ENCODE measurements at places on chromosomes 12 and 14.

DNA sequence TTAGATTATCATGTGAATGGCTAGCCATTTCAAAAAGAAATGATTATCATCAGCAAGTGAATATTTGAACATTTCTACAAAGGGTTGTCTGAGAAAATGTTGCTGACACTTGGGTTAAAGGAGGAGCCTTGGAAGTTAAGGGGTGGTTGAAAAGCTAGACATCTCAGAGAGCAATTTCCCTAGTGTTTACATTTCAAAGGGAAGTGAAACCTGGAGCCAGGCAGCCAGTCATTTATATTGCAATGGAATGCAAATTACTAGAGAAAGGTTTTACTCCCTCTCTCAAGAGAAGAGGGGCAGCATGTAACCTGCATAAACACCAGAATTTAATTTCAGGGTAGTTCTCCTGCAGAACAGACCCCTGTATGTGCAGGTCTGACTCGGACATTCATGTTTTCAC, 279.0 kb downstream of the SLC16A7 start:
- DNase-seq, result no peak

DNA sequence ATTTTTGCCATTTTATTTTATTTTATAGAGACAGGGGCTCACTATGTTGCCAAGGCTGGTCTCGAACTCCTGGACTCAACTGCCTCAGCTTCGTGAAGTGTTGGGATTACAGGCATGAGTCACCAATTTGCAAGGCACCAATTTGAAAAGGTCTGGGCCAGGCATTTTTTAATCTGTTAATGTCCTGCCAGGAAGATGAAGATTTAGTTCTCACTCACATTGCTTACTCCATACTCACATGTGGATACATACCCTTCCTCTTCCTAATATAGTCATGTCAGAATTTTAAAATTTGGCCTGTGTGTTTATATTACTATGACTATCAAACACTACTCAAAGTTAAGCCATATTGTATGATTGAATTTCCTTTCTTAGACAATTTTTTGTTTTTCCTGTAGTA, 15.3 kb upstream of the EML1 start:
- DNase-seq, result no peak

DNA sequence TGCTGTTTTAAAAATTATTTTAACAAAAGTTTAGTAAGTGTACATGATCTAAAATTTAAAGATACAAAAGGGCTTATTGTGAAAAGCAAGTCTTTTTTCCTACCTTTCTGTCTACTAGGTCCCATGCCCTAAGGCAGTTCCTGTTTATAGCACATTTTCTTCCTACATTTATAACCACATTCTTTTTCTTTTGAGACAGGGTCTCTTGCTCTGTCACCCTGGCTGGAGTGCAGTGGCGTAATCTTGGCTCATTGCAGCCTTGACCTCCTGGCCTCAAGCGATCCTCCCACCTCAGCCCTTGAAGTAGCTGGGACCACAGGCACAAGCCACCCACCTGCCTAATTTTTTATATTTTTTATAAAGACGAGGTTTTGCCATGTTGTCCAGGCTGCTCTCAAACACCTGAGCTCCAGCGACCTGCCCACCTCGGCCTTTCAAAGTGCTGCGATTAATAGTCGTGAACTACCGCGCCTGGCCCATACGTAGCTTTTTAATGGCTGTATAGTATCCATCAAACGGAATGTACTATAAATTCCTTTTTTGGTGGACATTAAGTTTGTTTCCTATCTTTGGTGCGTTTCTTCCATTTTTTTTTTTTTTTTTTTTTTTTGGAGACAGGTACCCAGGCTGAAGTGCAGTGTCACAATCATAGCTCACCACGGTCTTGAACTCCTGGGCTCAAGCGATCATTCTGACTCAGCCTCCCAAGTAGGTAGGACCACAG, 20.9 kb downstream of the FRS2 start:
- no peak for DNase-seq

DNA sequence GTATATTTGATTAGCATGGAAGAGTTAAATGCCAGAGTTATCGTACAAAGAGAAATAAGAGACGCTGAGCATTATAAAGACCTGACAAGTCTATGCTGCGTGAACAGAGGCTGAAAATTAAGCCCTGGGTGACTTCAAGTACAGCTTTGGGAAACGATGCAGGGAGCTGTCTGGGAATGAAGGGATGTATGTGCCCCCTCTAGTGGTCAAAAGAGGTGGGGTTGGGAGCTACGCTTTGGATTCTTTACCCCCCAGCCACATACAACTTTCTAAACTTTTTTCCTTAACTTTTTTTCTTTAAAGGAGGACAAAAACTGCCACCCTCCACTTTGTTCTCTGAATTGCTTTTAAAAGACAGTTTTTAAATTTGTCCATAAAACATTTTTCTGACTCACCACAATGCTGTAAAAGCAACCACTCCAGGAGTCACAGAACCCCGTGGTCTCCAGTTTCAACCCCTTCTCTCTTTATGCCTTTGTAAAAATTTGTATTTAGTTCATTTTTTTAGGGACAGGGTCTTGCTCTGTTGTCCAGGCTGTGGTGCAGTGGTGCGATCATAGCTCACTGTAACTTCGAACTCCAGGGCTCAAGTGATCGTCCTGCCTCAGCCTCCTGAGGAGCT, 59.4 kb downstream of the ZNF664 start:
- peak; percentile 41 for DNase-seq

GRCh38 chr14:90508536-90509254, 111.9 kb downstream of the CALM1 start:
- no peak for DNase-seq

DNA sequence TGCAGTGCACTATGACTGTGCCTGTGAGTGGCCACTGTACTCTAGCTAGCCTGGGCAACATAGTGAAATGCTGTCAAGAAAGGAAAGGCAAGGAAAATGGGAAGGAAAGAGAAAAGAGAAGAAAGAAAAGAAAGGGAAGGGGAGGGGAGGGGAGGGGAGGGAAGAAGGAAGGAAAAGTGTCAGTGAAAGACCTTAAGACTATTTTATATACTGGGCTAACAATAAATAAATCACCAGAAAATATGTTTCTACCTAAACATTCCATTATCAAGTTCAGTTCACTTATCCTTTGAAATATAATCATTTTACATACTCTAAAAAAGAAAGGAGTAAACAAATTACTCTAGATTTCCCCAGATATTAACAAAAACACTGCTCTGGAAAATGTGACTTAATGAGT, 22.1 kb downstream of the COCH start:
- DNase-seq, result no peak

GRCh38 chr12:88723219-88723618, 142.9 kb upstream of the KITLG start:
- no peak for DNase-seq

DNA sequence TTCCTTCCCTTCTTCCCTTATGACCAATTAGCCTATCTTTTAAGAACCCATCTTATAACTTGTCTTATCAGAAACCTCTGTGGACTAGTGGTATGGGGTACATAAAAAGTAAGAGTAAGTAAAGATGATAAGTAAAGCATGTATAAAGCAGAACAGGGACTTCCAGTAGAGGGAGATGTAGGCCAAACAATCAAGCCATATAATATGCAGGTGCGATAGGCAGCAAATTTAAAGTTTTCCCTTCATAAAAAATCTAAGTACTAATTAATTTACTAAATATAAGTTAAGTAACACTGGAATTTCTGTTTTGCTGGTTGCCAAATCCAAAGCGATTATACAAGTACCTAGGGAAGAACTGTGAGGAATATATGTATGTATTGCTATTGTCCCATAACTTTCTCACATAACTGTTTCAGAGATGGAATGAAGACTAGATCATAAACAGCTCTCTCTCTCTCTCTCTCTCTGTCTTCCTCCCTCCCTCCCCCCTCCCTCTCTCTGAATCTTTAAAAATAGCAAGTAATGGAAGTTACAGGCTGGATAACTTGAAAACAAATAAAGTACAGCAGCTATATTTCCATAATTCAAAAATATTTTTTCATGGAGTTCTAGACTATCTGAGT, 25.7 kb downstream of the METTL25 start:
- no peak for DNase-seq

GRCh38 chr12:8644345-8645248, 18.0 kb downstream of the MFAP5 start:
- DNase-seq, result no peak

- DNase-seq, result no peak
Observed at GRCh38 chr14:58309086-58309485, 10.7 kb downstream of the ARID4A start.

DNA sequence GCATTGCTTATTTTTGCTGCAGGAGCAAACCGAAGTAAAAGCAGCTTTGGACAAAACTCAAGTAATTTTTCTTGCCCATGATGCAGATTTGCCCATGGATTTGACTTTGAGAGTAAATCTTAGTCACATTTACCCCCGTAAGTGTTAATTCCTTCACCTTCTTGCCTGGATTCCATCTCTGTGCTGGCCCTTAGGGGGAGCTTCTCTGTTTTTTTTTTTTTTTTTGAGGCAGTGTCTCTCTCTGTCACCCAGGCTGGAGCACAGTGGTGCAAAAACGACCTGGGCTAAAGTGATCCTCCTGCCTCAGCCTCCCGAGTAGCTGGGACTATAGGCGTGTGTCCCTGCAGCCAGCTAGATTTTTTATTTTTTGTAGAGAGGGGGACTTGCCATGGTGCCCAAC, 210.2 kb downstream of the FUT8 start:
- DNase-seq, result no peak

DNA sequence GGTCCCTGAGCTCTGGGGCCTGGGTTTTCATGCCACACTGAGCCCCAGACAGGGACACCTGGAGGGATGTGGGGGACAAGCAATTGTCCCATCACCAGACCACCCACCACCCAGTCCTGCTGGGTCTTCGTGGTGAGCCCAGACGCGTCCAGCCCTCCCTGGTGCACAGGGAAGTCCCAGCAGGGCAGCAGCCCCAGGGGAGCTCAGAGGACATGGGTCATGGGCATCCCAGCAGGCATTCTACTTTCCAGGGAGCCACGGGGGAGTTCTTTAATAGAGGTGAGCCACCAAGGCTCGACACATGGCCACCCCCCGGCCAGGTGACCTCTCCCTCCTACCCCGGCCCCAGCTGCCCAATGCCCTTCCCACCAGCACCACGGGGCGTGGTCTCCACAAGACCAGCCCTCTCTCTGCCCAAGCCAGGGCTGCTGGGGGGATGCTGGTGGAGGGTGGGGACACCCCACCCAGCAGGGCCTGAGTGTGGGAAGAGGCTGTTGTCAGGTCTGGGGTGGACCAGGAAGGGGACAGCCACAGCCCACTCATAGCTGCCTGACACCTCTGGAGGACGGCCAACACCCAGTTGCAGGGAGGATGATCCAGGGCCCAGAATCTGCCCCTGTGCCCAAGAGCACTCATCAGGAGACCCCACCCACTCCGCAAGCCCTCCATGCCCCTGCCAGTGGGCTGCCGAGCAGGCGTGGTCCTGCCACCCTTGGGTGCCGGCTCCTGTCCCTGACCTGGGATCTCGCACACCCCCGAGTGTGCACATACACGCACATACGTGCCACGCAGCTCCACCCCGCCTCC, 14.1 kb downstream of the AKT1 start:
- DNase-seq, result peak; percentile 82

GRCh38 chr14:53668897-53669296, 287.7 kb downstream of the BMP4 start:
- DNase-seq, result no peak

- no peak for DNase-seq
Observed at GRCh38 chr12:128261757-128262156, 5.2 kb upstream of the TMEM132C start.

DNA sequence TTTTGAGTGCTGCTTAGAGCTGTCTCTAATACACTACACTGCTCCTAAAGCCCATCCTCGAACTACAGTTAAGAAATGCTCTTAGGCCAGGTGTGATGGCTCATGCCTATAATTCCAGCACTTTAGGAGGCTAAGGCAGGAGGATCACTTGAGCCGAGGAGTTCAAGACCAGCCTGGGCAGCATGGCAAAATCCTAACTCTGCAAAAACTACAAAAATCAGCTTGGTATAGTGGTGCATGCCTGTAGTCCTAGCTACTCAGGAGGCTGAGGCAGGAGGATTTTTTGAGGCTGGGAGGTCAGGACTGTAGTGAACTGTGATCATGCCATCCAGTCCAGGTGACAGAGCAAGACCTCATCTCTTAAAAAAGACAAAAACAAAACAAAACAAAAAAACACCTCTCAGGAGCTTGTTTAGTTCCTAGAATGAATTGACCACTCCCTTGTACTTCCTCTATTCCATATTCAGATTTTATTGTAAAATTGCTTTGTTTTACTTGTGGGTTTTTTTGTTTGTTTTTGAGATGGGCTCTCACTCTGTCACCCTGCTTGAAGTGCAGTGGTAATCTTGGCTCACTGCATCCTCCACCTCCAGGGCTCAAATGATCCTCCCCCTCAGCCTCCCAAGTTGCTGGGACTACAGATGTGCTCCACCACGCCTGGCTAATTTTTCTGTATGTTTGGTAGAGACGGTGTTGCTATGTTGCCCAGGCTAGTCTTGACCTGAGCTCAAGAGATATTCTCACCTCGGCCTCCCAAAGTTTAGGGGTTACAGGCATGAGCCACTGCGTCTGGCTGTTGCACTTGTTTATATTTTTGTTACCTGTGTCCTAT, 13.6 kb downstream of the MDM2 start:
- DNase-seq, result no peak

Data from NCI-H146 (cell line).